ENCODE measurements at places on chromosomes 2 and 18.

GRCh38 chr2:105537466-105537865, 138.6 kb upstream of the FHL2 start:
- no peak for DNase-seq

DNA sequence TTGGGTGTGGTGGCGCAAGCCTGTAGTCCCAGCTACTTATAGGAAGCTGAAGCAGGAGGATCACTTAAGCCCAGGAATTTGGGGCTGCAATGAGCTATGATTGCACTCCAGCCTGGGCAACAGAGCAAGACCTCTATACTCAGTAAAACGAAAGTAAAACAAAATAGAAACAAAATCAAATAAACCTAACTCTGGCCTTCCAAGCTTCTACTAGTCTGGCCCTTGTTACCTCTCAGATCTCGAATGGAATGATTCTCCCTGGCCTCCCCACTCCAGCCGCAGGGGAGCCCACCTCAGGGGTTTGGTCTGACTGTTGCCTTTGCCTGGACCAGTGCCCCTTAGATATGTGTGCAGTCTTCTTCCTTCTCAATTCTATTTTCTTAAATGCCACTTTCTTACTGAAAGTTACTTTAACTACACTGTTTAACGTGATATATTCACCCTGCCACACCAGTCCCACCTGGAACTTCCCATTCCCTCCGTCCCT, 160.0 kb upstream of the GCFC2 start:
- DNase-seq: no peak

DNA sequence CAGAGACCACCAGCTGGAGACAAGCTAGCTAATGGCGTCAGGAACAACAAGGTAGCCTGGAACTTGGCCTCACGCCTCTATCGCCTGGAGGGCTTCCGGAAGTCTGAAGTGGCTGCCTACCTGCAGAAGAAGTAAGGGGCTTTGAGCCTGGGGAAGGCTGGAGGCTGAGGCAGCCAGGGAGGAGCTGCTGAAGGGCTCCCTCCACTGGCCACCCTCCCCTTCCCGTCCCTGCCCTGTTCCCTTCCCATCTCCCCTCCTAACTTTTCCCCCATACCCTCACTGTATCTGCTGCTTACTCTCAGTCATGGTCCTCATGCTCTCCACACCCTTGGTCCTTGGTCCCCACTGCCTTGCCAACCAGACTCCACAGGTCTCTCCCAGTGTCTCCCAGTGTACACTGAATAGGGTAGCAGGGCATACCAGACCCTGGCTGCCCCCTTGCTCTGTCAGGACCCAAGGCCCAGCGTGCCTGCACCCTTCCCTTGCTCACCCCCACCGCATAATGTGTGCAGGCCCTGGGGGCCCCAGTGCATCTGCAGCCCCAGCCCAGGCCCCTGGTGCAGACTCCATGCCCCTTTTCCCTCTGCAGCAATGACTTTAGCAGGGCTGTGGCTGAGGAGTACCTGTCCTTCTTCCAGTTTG, 18.8 kb downstream of the PSD4 start:
- no peak for DNase-seq

- DNase-seq: no peak
Observed at GRCh38 chr18:75216212-75216910, 5.8 kb downstream of the TSHZ1 start.
